ENCODE measurements at places on chromosomes 2 and 18.

- DNase-seq: no peak
Observed at GRCh38 chr2:46956981-46957531, 41.5 kb upstream of the MCFD2 start.

DNA sequence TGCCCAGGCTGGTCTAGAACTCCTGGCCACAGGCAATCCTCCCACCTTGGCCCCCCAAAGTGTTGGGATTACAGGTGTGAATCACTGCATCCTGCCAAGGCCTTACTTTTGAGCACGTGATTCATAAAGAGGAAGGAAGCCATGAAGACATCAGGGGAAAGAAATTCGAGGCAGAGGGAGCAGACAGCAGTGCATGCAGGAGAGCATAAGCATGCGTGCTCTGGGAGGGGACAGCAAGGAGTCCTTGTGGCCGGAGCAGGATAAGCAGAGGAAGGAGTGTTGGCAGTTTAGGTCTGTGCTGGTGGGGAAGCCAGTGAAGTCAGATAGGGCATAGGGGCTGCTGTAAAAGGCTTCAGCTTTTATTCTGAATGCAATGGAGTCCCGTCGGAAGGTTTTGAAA lies 400.5 kb upstream of the RAB12 start:
- no peak for DNase-seq

GRCh38 chr18:50447102-50447741 lies 72.4 kb downstream of the SKA1 start:
- DNase-seq: no peak

GRCh38 chr2:191512216-191512835 lies 165.6 kb upstream of the NABP1 start:
- DNase-seq: no peak

DNA sequence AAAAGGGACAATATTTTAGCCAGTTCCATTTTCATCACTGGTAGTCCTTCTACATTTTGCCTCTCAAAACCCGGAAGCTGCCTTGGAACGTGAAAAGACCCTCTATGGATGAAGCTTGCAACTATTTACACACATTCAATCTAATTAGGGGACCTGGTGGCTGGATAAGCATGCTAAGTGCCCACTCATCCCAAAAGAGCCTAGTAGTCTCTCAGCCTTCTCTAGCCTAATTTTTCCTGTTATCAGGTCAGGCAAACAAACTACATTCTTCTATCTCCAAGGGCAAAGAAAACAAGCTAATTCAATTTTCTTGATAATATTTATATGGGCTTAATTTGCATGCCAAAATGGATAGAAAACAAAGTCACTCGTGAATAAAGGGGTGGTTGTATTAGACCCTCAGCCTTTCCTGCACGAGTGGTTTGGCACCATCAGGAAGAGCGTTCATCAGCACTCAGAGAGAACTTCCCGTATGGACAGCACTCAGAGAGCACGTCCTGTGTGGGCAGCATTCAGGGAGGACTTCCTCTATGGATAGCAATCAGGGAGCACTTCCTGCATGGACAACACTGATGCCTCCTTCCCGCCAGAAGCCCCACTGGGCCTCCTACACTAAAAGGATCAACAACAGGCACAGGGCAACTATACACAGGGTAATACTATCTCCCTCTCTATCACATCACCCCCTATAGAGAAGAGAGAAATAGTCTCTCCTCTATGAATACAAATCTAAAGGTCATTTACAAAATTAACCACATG lies 122.2 kb downstream of the RBMS1 start:
- DNase-seq: no peak

GRCh38 chr2:211609127-211609526 lies 929.5 kb downstream of the ERBB4 start:
- DNase-seq: no peak

DNA sequence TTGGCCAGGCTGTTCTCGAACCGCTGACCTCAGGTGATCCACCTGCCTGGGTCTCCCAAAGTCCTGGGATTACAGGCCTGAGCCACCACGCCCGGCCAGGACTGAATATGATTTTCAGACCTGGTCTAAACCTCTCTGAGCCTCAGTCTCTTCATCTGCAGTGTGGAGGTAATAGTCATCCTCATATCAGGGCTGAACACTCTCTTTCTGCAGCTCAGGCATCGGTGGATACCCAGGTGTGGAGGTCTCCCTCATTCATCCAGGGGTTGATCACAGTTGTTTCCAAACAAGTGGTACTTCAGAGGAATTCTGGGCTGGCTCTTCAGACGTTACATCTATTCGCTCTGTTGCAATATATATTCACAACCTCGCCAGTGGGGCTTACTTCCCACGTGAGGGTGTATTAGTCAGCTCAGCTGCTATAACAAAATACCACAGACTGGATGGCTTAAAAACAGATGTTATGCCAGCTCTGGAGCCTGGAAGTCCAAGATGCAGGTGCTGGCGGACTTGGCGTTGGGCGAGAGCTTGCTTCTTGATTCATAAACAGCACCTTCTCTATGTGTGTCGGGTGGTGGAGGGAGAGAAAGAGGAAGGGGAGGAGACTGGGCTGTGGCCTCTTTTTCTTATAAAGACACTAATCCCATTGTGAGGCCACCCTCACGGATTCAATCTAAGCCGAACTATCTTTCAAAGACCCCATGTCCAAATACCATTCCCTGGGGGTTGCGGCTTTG lies 2.9 kb upstream of the MBP start:
- no peak for DNase-seq

DNA sequence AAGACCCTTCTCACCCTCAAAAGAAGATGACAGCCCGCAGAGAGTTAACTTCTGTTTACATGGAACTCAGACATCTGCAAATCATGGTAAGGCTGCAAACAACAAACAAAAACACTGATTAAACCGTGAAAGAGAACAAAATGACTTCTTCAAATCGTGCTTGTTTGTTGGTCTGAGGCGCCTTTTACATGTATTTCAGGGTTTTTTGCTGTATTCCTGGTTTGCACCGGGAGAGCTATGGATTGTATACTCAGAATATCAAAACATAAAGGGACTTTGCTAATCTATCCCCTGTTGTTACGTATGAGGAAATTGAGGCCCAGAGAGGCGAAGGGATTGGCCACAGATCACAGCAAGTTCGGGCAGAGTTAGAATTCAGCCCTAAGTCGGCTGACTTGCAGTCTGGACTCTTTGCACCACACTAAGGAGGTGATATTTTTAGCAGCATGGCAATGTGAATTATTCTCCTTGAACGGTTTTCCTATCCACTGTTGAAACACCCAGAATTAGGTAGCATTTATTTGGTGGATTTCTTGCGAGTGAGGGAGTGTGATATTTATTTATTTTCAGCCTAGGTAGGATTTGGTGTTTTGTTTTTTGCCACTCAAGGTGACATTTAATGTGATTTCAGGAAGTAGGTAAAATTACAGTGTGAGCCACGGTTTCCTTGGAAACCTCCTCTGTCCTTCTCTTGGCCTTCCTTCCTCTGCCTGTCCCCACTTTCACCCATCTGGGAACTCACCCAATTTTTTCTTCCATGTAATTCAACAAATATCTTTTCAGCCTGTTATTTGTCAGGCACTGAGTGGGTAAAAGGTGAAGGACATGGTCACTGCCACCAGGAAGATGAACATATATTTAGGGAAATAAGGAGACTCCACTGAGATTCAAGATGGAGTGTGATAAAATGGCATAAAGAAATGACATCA lies 980 bp upstream of the PDE6D start:
- no peak for DNase-seq

- no peak for DNase-seq
Observed at GRCh38 chr2:119678021-119678656, 862 bp upstream of the TMEM177 start.

GRCh38 chr2:233953087-233953801 lies 36.1 kb downstream of the TRPM8 start:
- DNase-seq: no peak

DNA sequence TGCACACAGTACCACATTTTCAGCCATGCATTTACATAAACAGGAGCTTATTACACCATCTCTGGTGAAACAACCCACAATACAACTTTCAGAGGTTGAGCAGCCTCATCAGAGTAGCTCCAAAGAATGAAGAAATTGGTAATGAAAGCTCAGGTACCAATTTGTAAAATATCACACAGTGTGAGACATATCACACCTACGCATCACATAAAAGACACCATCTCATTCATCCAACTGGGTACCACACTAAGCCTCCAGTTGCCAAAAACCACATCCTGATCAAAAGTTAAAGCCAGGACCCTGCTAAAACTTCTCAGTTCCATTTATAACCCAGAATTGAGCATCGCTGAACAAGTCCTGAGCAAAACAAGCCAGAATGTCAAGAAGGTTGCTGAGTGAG lies 4.6 kb downstream of the TMEM163 start:
- no peak for DNase-seq

- DNase-seq: no peak
Observed at GRCh38 chr18:12307701-12308385, at the start of gene TUBB6. Gene TUBB6, plus strand, starts transcription at chr18:12308241. Its CDS starts 52 bp downstream, at chr18:12308293.

DNA sequence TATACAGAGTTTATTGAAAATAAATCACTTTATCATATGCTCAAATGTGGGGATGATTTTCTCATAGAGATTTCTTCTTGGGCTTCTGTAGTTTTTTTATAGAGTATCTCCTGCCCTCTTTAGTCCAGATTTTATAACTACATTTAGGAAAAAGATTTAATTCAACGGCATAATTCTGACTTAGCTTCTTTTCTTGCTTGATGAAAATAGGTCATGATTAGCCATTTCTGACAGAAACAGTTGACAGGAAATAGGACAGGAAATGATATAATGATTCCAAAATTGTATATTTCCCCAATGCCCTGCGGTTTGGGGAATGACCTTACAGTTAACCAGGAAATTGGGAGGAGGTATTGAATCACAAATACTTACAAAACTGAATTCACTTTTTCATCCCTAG lies 1531.9 kb upstream of the ACVR2A start:
- DNase-seq: no peak

- DNase-seq: no peak
Observed at GRCh38 chr2:177246000-177246399, 18.5 kb downstream of the NFE2L2 start.

- DNase-seq: no peak
Observed at GRCh38 chr2:234107861-234108260, 57.4 kb downstream of the SPP2 start.

- no peak for DNase-seq
Observed at GRCh38 chr2:208358758-208359631, 47.6 kb upstream of the PTH2R start.

GRCh38 chr2:197500503-197501131 lies 438 bp downstream of the HSPE1 start:
- DNase-seq: no peak

DNA sequence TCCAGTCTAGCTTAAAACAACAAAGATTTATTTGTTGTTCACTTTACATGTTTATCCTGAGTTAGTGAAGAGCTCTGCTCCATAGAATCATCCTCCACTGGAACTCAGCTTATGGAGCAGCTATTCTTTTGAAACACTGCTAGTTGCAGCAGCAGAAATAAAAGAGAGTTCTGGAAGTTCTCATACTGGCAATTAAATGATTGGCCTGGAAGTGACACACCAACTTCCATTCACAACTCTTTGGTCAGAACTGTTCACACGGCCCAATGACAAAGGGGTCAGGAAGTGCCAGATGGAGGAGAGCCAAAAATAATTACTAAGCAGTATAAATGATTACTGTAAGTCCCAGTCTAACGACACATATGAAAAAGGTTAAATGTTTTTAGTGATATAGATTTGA lies 39.1 kb downstream of the FBXO11 start:
- DNase-seq: no peak

DNA sequence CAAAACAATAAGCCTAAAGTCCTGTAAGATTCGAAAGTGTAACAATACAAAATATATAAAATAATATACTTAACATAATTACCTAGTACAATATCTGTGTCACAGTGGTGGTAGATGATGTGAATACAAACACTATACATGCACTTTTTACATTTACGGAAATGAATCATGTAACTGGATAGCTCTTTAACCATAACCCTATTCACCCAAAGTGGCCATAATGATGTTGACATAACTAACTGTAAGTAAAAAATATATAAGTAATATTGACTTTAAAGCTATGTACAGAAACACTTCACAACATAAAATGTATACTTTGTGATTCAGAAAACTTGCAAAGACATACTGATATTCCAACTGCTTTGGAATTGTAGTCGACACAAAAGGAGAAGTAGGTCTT lies 616.9 kb upstream of the SLC8A1 start:
- no peak for DNase-seq

- DNase-seq: no peak
Observed at GRCh38 chr2:20953146-20953824, 90.6 kb downstream of the APOB start.

GRCh38 chr2:27255187-27255586 lies 7.7 kb downstream of the SLC30A3 start:
- no peak for DNase-seq

DNA sequence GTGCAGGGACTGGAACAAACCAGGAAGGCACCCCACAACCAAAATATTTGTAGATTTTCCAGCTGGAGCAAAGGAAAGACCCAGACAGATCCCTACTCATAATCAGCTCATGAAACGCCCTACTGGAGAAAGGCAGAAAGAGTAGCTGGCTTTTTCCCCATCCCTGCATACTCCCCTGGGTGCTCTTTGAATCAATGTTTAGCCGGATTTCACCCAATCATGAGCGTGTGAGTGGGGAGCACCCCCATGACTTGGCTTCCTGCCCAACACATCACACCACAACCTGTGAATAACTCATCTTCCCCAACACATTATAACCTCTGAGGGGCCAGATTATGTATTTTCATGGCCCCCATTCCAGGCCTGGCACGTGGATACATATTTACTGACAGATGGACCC lies 35.1 kb upstream of the SLC14A1 start:
- DNase-seq: peak; percentile 52

GRCh38 chr2:208025037-208025813 lies at the start of gene PLEKHM3:
Gene PLEKHM3, minus strand, starts transcription at chr2:208025527. Its CDS starts 23,888 bp downstream, at chr2:208001639.
- DNase-seq: peak; percentile 53

All from stimulated activated CD8-positive, alpha-beta memory T cell treated with anti-CD3 and anti-CD28 coated beads, Interleukin-2, amount 100 ng/mL, for 1 hour (primary cell).